Effector CD8-positive, alpha-beta T cell (primary cell): ENCODE measurements at places on chromosomes 1 and 21.

- no peak for DNase-seq
Measured at GRCh38 chr1:73611681-73612080, 586.3 kb downstream of the LRRIQ3 start.

GRCh38 chr1:200899015-200899386 is 4.3 kb downstream of the INAVA start:
- no peak for DNase-seq

DNA sequence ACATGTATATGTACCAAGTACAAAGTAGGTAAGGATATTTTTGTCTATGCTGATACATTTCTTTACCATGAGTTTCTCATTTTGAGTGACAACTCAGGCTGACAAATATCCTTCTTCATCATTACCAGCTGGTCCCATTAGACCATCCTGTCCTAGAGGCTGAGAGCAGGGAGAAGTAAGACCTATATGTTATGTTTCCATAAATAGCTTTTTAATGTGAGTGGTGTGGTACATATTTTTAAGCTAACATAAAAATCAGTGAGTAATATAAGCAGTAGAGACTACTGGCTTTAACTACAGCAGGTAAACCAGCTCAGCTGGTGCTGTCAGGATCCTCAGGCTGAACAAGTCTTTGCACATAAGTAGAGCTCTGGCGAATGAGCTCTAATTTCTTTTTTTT is 62.4 kb downstream of the CLEC20A start:
- no peak for DNase-seq

- no peak for DNase-seq
Measured at GRCh38 chr1:19416921-19417470, 68.3 kb downstream of the CAPZB start.

GRCh38 chr1:223678841-223679240 is 13.3 kb upstream of the CAPN8 start:
- DNase-seq = no peak

DNA sequence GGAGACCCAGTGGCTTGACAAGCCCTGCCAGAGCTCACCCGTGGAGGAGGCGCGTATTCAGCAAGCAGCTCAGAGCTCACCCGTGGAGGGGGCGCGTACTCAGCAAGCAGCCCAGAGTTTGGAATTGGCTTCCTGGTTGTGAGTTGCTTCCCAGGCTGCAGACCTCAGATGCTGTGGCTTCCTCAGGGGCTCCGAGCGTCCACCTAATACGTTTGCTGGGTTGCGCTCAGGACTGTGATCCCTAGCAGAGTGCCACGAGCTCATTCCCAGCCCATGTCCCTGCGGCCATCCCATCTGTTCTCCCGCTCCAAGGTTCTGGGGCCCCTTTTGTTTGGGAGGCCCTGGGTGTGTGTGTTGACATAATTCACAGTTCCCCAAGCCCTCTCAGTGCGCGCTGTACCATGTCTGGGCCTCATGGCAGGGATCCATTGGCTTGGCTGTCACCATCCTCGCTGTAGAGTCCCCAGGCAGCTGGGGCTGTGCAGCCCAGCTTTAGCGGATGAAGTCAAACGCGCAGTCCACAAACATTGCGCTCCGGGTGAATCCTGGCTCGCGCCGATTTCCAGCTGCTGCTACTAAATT is 3.6 kb downstream of the AJAP1 start:
- DNase-seq = no peak

GRCh38 chr1:37169743-37170275 is 135.5 kb upstream of the GRIK3 start:
- DNase-seq = no peak

DNA sequence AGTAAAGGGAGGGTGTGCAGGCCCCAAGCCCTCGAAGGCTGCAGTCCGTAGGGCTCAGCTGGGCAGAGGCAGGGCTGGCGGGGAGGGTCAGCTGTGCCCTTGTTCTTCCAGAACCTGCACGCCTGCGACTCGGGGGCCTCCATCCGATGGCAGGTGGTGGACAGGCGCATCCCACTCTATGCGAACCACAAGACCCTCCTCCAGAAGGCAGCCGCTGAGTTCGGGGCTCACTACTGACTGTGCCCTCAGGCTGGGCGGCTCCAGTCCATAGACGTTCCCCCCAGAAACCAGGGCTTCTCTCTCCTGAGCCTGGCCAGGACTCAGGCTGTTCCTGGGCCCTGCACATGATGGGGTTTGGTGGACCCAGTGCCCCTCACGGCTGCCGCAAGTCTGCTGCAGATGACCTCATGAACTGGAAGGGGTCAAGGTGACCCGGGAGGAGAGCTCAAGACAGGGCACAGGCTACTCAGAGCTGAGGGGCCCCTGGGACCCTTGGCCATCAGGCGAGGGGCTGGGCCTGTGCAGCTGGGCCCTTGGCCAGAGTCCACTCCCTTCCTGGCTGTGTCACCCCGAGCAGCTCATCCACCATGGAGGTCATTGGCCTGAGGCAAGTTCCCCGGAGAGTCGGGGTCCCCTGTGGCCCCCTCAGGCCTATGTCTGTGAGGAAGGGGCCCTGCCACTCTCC is 13.6 kb upstream of the LRRC3 start:
- DNase-seq = no peak
